Left ventricle myocardium superior (tissue), 1 donor: ENCODE measurements at places on chromosomes 12 and 14.

DNA sequence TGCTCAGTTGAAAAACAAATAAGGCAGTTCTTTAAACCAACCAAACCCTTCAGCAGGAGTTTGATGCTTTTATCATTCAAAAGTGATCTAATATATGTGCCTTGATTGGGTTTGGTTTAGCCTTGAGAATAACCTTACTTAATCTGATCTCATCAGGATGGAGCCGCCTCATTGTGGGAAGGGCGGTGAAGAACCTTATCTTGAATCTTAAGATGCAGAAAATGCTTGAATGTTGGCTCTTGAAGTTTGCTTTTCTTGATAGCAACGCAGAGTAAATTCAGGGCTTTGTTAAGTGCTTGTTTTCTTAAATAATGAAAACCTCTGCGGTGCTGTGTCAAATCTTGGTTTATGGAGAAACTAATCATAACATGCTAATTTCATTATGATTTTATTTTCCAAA lies 138.2 kb downstream of the MON2 start:
- no peak for DNase-seq

GRCh38 chr14:102751088-102751487 lies 26.2 kb upstream of the TRAF3 start:
- DNase-seq = no peak

DNA sequence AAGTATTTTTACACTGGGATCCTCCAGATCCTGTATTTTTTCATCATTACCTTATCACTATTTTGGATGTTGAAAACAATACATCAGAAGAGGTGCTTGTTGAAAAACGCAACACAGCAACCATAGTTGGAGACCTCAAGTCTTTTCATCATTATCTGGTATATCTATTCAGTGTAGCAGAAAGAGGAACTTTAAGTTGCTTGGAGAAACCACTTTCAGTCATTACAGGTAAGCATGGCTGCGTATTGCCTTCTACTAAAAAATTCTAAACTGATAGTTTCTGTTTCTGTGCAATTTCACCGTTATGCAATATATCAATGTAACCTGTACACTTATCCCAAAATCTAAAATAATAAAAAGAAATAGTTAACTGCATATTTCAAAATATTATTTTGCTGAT lies 32.2 kb upstream of the PTPRQ start:
- DNase-seq = no peak

GRCh38 chr12:25071366-25071765 lies 122.5 kb upstream of the BCAT1 start:
- DNase-seq = no peak

DNA sequence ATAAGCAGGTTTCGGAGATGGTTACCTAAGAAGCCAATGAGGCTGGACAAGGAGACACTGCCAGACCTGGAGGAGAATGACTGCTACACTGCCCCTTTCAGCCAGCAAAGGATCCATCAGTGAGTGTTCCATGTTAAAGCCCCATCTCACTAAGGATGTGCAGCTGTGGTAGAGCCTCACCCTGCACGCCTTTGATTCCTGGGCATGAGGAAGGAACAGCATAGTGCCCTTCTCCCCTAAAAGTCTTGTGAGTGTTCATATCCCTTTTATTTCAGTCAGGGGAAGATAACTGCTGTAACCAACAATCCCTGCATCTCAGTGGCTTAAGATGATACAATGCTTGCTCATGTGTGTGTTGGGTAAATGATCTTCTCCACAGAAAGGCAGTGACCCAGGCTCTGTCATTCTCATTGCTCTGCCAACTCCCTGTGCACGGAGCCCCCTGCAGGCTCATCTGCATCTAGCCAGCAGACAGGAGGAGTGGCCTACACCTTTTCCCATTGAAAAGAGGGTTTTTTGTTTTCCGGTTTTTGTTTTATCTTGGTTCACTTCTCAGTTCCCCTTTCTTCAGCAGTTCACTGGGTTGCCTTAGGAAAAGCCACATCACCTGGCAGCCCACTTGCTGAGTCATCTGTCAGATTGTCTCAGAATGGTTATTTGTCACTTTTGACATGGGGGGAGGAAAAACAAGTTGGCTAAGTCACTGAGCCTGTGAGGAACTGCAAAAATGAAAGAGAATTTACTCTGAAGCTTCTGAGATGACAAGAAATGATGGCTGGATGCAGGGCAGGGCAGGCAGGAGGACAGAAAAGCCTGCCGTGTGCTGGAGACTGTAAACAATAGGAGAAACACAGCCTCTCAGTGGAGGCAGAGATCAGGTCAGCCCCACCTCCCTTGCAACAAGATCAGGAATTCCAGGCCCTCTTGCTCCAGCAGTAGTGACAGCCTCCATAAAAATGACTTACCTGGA lies 193.3 kb downstream of the ANO4 start:
- DNase-seq = no peak

DNA sequence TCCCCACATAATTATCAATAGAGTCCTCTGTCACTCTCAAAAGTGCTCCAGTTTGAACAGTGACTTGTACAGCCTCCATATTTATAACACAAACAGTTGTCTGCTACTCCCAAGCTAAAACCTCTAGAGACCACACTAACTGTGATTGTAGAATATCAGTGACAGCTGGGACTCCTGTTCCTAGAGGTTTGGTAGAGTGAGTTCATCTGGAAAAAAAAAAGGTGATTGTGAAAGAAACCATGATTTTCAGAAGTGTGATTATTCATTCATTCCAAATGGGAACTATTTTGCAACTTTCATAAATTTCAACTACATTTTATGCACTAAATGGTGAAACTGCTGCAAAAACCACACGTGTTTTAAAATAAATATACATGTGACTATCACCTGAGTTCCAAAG lies 128.0 kb upstream of the PLXNC1 start:
- DNase-seq = no peak

DNA sequence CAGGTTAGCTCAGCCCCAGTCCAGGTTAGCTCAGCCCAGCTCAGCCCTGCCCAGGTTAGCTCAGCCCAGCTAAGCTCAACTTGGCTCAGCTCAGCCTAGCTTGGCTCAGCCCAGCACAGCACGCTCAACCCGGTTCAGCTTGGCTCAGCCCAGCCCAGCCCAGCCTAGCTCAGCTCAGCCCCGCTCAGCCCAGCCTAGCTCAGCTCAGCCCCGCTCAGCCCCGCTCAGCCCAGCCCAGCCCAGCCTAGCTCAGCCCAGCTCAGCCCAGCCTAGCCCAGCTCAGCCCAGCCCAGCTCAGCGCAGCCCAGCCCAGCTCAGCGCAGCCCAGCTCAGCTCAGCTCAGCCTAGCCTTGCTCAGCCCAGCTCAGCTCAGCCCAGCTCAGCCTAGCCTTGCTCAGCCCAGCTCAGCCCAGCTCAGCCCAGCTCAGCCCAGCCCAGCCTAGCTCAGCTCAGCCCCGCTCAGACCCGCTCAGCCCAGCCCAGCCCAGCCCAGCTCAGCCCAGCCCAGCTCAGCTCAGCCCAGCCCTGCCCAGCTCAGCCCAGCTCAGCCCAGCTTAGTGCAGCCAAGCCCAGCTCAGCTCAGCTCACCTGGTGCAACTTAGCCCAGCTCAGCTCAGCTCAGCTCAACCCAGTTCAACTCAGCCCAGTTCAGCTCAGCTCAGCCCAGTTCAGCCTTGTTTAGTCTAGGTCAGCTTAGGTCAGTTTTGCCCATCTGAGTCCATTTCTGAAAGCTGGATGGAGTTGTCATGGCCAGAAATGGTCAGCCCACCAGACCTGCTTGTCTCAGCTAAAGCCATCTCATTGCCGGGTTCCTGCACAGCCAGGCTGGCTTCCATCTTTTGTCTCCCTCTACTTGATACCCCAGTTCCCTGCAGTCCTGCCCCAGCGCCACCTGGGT lies 333.6 kb downstream of the TMEM121 start:
- DNase-seq = peak; percentile 23

DNA sequence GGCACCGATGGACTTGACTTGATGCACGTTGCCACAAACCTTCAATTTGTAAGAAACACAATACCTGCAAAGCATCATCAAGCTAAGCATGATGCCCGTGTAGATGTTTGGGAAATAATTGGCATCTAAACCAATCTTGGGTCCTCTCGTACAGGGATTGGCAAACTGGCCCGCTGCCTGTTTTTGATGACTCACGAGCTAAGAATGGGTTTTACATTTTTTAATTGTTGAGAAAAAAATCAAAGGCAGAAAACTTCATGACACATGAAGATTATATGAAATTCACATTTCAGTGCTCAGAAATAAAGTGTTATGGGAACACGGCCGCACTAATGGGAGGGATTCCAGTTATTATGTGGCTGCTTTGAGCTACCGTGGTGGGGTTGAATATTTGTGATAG lies 10.9 kb downstream of the MTA1 start:
- no peak for DNase-seq

- no peak for DNase-seq
Observed at GRCh38 chr12:48340943-48341342, 9.8 kb downstream of the ZNF641 start.

- no peak for DNase-seq
Observed at GRCh38 chr12:9784326-9784725, 23.6 kb upstream of the CD69 start.

GRCh38 chr12:116703214-116703795 lies 34.6 kb downstream of the SPRING1 start:
- peak; percentile 69 for DNase-seq

DNA sequence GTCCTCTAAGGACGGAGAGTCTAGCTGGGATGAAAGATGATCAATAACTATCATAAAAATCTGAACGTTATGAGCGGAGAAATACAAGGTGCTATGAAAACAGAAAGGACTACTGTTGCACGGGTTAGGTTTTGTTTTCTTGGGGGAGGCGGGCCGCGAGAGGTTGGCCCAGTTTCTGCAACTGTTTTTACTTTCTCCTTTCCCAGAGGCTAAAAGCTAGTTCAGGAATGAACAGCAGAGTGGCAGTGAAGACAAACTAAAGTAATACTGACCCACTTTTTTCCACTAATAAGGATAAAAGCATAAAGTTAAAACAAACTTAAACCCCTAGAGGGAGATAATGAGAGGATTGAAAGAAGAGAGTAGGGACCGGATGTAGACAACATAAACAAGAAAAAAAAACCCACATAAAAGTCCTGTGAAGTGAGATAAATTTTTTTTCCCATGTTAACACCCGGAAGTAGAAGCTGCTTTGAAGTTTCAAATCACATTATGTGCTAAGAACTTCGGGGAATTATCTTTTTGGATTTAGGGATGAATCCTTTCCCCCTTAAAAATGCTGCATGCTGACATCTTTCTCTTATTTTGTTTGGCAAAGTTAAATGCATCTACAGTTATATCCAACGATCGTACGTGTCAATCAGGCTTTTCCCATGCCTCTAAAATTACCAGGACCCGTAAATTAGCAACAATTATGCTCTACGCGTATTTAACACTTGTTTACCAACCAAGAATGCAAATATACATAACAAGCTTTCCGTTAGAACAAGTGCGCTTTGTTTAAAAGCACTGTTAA lies 1.0 kb upstream of the CDK17 start:
- DNase-seq = no peak

DNA sequence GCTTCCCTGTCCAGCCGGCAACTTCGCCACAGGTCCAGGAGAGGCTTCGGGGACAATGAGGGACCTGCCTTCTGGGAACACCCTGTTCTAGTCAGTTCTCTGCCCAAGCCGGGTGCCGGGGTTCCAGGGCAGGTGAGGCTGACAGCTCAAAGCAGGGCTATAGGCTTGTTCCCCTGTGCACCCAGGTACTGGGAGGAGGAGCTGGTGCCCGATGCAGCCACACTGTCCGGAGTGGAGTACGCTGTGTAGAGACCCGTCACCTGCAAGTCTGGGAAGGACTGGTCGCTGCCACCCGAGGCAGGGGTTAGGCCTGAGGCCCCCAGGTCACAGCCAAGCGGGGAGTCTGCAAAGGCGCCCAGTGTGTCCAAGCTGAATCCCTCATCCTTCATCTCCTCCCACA lies 29.6 kb downstream of the FOXN4 start:
- DNase-seq = no peak

DNA sequence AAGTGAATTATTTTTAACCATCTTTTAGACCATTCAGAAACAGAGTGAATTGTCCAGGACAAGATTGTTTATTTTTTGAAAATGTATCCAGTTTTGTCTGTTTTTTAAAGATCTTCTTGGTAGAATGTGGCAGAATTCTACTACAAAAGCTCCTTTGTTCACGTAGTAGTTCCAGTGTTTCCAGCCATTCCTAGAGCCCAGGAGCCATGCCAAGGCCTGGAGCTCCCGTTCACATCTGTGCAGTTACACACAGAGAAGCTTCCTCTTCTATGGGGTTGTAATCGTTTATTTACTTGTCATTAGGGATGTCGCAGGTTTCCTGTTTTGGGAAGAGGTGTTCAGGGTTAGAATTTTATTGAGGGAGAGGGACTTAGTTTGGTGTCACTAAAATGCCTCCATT lies 409.8 kb downstream of the NPAS3 start:
- DNase-seq = no peak

DNA sequence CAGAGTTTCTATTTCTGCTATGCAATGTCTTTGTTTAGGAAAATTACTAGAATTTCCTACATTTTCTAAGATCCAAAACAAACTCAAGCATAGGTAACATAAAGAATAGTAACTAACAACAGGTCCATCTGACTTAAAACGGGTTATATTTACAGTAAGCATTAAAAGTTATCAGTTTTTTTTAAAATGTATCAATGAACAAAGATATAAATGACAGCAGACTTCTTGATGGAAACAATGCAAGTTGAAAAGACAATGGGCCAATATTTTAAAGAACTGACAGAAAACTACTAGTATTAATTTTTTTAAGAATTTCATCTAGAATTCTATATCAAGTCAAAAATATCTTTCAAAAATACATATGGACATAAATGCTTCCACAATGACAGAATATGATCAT lies 367.1 kb upstream of the MGAT4C start:
- DNase-seq = no peak

DNA sequence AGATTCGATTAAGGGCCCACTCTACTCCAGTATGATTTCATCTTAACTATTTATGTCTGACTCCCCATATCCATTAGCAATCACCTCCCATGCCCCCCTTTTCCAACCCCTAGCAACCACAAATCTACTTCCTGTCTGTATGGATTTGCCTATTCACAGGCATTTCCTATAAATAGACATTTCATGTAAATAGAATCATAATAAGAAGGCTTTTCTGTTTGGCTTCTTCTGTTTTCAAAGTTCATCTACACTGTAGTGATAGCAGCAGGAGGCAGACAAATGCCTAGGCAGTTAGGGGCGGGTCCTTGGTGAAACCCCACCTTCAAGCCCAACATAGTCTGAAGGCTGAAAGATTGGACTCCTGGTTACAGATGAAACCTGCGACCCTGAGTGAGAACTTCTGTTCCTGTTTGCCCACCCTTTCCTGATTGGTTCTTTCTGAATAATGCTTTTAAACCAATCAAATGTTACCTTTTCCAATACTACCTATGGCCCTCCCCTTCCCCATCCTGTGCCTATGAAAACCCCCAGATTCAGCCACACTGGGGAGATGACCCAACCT lies 62.1 kb upstream of the HECTD1 start:
- no peak for DNase-seq

GRCh38 chr14:91743305-91743653 lies 11.4 kb upstream of the CATSPERB start:
- no peak for DNase-seq

- DNase-seq = no peak
Observed at GRCh38 chr14:96554315-96554910, 52.2 kb downstream of the PAPOLA start.

DNA sequence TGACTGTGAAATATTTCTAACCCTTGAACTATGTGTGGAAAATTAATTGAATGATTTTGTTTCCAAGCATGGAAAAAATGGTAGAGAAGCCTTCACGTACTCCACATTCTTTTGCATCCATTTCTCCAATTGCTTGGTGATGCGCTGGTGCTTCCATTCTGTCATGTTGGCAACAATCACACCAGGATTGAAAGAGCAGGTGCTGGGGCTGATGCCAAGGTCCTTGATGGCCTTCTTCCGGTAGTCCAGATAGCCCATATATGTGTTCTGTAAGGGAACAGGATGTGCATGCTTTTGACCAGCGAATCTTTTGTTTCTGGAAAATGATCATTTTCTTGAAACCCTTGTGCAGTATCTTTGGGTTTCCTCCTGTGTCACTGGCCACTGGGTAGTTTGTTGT lies 28.6 kb downstream of the TDG start:
- DNase-seq = no peak
